CD4-positive, alpha-beta memory T cell (primary cell): ENCODE measurements at places on chromosomes 2 and 18.

DNA sequence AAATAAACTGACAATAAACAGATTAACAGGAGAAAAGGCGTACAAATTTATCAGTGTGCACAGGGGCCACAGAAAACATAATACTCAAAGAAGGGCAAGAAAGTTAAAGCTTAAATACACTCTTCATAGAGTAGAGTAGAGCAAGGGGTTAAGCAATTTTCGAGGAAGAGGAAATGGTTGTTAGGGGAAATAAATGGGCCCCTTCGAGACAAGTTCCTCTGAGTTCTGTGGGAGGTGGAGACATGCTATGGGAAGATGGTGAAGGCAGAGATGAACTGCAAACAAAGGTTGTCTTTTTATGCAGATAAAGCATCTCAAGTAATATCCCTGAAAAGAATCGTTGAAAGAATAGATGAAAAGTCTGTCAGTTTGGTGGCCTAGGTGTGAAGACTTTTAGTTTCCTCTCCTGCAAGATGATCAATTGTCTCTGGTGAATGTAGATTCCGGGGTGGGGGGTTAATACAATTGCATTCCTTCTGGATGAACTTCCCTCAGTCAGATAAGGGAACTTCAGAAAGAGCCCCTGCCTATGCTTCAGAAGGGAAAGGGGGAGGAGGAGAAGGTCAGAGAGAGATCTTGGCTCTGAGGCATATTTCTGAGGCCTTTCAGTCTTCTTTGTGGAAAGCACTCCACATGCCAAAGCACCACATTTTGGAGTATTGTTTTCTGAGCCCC is 127.0 kb downstream of the METTL4 start:
- no peak for DNase-seq

- no peak for DNase-seq
These were observed 213.4 kb downstream of the CDCA7 start for GRCh38 chr2:173568054-173568453.

- no peak for DNase-seq
These were observed 181.2 kb upstream of the LRATD1 start for GRCh38 chr2:14451312-14451711.

GRCh38 chr2:54638103-54638502 is 85.4 kb upstream of the EML6 start:
- DNase-seq, result no peak

- no peak for DNase-seq
These were observed 13.7 kb downstream of the HES6 start for GRCh38 chr2:238225911-238226697.
